ENCODE measurements at places on chromosomes 3 and 15.

- no peak for DNase-seq
Measured at GRCh38 chr15:60351066-60351465, 46.7 kb downstream of the ANXA2 start.

GRCh38 chr3:115864911-115865310, 241.6 kb downstream of the GAP43 start:
- no peak for DNase-seq

GRCh38 chr3:8507496-8507895, 5.9 kb downstream of the LMCD1 start:
- no peak for DNase-seq

DNA sequence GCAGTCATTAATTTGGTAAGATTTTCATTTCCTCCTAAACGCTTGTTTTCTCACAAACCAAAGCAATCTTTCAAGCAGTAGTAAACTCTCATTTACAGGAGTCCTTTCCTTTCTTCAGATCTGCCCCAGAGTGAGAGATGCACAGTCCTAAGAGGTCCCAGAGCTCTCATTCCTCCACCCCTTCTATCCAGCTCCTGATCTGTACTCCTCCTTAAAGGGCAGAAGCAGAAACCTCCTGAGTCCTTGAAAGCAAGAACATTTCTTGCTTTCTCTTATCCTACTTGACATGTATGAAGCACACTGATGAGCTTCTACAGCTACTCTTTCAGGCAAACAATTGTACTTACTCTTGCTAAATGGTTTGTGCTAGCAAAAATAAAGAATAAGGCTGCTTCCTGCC, 11.7 kb downstream of the EXD1 start:
- no peak for DNase-seq

- no peak for DNase-seq
Measured at GRCh38 chr3:118960876-118961450, 73.7 kb downstream of the IGSF11 start.

DNA sequence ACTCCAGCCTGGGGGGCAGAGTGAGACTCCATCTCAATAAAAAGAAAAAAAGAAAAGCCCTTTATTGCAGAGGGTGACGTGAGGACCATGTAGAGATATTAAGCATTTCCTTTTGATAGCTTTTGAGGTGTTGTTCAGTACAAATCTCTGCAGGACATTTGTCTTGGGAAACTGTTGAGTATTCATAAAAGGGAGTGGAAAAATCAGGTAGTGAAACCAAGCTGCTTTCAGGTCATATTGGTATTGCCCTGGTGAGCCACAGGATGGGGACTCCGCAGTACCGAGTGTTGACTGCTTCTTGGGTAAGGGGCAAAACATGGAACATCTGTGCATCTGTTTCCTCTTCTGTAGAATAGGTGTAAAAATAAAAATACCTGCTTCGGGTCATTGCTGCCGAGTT, 9.9 kb downstream of the ITPR1 start:
- no peak for DNase-seq

DNA sequence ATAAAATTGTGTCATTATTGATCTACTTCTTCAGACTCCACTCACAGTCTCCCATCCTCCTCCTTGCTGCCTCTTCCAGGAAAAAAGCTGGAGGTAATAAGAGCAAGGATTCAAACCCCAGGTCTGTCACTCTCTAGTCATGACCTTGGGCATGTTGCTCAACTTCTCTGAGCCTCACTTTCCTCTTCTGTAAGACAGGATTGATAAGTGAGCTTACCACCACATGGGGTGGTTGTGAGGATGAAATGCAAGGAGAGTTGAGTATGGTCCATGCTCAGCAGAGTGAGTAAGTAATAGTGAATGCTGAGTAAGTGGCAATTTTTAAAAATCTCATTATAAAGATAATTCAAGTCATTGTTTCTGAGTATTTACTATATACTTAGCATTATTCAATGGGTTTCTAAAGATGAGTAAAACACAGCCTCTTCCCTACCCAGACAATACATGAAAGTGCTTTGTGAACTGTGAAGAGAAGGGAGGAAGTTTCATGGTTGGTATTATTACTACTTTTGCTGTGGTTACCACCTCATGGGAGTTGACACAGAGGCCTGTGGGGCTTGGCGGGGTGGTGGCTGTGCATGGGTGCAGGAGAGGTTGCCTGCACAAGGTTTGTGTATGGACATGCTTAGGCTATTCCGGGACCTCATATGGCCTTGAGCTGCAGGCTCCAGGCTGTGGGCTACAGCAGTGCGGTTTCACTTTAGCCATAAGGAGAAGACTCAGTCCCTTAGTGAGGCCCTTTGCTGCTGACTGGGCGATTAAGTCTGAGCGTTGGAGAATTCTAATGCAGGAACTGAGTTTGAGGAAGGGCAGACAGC, 30.0 kb downstream of the SLC6A11 start:
- no peak for DNase-seq
